NAMALWA (cell line): ENCODE measurements at places on chromosomes 2 and 18.

DNA sequence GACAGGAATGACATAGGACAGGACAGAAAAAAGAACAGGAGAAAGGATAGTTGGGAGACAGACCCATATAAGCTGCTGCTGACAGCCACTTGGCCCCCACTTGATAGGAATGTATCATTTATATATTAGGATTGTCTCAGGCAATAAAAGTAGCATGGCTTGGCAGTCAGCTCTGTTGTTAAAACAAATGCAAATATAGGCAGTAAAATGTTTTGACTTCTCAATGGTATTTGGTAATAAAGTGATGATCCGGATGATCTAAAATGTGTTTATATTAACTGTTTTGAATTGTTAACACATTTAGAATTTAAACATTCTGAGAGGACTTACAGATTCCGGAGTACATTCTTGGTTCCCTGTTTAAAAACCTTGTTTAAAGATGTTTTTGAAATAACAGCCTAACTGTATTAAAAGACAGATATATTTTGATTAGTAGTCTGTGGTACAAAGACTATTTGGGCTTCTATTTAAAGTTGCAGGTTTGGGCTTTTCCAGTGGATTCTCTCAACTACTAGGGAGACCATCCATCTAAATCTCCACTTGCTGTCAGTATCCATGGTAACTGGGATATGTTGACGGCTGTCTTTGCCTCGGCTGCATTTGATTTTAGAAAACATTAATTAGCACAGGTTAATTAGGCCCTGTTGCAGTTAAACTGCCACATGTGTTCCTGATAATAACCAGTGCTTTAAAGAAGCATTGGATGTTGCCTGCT is 147.6 kb downstream of the ESCO1 start:
- DNase-seq: no peak

GRCh38 chr2:43855292-43855691 is 16.5 kb downstream of the ABCG8 start:
- no peak for DNase-seq

GRCh38 chr2:72036173-72036545 is 111.5 kb downstream of the CYP26B1 start:
- DNase-seq: no peak

GRCh38 chr2:31704561-31705212 is 123.9 kb upstream of the SRD5A2 start:
- no peak for DNase-seq

- peak; percentile 10 for DNase-seq
These were observed 114.0 kb upstream of the GLS start for GRCh38 chr2:190766595-190766994.

- no peak for DNase-seq
These were observed 94.4 kb upstream of the MSH6 start for GRCh38 chr2:47688561-47688960.

GRCh38 chr18:59874166-59874565 is 25.6 kb upstream of the PMAIP1 start:
- no peak for DNase-seq

DNA sequence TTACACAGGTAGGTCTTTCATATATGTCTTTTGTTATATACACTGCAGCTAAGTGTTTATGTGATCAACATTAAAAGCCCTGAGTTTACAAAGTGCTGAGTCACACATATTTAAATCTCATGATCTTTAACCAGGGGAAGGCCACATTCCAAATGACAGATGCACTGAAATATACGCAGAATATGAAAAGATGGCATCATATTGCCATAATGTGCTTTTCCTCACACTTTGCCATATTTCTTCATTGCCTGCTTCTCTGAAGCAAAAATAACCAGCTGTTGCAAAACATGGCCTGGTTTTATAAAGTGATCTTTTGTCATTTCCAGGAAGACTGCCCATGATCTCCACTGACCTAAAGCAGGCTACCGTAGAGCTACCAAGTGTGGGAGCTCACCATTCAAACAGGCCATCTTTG is 93.5 kb upstream of the MAPRE2 start:
- DNase-seq: no peak

- DNase-seq: peak; percentile 84
These were observed 7.0 kb upstream of the EPG5 start for GRCh38 chr18:45974088-45974536.

- no peak for DNase-seq
These were observed 9.9 kb upstream of the INO80C start for GRCh38 chr18:35507623-35508022.

DNA sequence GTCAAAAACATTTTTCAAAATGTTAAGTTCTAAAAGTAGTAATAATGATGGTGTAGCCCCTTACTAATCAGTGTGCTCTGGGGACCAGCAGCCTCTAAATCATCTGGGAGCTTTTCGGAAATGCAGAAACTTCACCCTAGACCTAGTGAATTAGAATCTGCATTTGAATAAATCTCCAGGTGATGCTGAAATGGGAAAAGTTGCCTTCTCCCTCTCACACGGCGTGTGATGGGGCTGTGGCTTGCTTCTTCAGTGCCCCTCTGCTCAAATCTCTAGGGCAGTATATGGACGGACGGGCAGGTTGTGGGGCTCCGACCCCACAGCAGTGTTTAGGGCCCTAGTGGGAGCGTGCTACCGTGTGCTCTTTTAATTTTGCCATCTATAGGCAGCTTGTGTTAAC is 368.6 kb downstream of the GALNT13 start:
- DNase-seq: no peak

DNA sequence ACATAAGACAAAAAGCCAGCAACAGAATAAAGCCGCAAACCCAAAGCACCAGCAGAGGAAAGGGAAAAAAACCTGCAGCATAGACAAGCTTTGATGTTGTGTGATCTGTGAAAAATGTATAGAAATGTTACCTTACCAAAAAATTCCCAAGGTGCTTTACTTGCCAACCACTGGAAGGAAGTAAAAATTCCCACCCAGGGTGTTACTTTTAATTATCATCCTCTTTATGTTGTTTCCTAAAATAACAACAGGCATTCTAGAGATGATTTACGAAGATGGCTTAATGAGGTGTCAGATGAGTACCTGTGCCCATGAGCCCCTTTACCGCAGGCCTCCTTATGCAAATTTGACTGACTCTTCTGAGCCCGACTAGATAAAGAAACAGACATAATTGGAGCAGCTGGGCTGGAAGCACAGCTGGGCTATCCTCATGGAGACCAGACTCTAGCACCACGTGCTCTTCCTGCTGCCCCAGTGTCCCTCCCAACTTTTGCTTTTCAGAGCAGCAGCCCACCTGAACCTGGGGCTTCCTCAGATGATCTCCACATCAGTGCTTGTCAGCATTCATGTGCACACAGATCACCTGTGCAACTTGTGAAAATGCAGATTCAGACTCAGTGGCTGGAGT is 41.5 kb downstream of the SRSF7 start:
- DNase-seq: no peak

DNA sequence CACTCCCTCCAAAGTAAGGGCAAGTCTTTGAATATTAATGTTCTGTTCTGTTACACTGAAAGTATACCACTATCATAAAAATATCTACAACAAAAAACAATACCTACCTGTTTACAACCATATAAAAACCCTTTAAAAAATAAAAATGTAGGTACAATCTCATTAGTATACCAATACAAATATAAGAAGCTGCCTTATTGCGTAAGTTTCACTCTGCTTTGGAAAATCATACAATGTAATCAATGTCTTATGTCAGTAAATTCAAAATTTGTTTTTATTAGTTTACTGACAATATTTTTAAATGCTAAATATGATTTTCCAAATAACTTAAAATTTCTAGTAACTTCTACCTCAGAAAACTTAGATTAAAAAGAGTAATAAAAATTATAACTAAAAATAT is 72.8 kb downstream of the RAPH1 start:
- no peak for DNase-seq

- no peak for DNase-seq
These were observed 226.1 kb upstream of the CCDC68 start for GRCh38 chr18:55185391-55185790.

DNA sequence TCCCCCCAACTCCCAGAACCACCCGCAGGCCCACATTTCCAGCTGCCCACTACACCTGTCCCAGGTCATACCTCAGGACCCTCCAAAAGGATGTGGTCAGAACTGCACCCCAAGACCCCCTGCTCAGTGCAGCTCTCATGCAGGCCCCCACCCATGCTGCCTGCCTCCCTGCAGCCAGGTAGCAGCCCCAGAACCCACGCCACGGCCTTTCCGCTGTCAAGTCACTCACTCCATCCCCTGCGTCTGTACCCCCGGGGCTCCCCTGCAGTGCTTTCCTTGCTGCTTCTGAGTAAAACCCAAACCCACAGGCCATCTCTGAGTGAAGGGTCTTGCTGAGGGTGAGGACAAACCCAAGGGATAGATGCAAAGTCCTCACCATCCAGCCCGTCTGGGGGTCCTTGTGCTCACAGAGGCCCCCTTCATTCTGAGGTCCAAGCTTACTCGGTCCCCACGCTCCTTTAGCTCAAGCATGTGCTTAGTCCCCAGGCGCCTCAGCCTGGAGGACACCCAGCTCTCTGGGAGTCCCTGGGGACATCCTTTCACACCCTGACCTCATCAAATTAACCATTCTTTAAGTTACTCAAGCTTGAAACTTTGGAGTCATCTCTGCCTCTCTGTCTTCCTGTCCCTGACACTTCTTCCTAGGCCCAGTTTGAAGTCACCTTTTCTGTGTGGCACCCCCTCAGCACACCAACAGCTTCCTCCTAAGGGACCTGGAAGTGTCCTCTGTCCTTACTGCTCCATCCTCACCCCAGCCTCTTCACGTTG is 130.1 kb downstream of the SMAD7 start:
- DNase-seq: peak; percentile 84

- DNase-seq: no peak
These were observed 133.9 kb upstream of the CDH20 start for GRCh38 chr18:61199171-61199848.

DNA sequence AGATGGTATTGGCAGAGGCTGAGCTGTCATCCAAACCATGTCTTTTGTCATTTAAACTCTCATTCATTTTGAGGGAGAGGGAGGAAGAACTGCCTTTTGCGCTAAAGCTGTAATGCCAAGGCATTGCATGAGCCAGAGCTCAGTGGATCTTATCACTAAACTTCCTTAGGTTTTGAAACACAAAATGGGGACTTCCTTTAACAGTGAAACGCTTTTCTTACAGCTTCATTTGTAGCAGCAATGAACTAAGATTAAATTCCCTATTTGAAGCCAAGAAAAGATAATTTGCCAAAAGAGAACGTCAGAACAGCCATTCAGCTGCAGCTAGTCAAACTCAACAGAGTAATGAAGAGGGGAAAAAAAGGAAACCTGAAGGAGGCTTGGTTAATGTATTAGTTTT is 143.5 kb upstream of the MMADHC start:
- DNase-seq: no peak

DNA sequence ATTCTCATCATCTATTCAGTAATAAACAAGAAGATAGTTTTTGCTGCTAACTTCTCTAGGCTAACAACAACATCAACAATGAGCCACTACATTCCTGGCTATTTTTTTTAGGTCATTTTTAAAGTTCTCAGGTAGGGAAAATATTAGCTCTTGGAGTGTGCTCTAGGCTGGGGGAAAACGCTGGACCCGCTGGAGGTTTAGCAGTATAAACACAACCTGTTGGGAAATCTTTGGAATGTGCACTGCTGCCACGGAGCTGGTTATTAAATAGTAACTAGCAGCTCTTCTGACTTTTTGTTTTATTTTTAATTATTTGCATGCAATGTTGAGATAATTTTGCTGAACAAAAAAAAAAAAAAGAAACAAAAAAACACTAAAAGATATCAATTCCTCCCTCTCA is 892.1 kb upstream of the ACVR2A start:
- DNase-seq: no peak

DNA sequence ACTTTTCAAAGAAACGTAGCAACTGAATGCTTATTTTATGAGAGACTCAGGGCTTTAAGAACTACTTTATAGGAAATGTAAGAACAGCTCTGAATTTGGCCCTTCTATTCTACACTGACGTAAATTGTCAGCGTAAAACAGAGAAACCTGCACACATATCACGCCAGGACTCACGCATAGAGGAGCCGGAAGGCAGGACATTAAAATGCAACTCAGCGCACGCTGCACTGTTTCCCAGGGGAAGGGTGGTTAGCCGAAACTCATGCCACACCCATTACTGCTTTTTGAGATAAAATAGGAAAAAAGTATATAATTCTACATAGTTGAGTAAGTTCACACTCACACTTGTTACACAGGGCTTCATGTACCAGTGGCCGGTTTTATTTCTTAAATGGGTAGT is 7.4 kb downstream of the TUBB6 start:
- DNase-seq: peak; percentile 87

DNA sequence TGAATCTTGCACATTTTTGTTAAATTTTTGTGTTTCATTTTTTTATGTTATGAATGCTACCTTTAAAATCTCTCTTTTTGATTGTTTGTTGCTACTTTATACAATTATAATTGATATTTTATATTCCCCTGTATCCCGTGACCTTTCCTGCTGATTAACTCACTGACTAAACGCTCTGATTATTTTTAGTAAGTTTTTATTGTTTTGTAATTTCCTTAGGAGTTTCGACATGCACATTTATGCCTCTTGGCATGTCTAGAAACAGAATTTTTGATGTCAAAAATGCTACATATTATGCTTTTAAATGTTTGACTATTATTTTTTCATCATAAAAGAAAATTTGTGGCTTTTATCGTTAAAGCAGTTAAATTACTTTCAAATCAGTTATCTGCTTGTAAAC is 1131.6 kb upstream of the TMEFF2 start:
- no peak for DNase-seq

DNA sequence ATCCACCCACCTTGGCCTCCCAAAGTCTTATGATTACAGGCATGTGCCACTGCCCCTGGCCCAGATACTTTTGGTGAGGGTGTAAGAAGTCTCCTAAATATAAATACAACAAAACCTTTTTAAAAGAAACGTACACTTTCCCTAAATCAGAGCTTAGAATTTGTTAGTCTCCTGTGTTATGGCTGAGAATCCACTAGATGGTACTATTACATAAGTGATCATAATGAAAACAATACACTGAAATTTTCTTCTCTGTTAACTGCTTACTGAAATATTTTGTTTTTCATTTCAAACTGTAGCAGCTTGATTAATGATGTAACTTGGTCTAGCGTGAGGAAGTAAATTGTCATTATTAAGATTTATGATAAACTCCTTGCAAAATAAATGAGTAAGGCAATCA is 74.8 kb upstream of the FAM98A start:
- peak; percentile 37 for DNase-seq

DNA sequence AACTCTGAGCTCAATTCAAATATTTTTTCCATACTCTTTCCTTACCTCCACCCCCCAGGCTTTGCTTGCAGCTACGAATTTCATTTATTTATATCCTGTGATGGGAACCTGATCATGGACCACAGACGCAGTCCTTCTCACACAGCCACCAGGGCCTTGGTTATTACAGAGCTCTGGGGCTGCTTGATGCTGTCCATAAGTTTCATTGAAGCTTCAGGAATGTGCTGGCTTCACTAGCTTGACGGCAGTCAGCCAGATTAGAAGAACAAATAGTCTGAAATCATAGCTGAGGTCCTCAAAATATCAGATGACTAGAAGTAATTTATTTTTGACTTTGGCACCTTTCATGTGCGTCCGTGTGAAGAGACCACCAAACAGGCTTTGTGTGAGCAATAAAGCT is 104.9 kb downstream of the VWA3B start:
- no peak for DNase-seq

DNA sequence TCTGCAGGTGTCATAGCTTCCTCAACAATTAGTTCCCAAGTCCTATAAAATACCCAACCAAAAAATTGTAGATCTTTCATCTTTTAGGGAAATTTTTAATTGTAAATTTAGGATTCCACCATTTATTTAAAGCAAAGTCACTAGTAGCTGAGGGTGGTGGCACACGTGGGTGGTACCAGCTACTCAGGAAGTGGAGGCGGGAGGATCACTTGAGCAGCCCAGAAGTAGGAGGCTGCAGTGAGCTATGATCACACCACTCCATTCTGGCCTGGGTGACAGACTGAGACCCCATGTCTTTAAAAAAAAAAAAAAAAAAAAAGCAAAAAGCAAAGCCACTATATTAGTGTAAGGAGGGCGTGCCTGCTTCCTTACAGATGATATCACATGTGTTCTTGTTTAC is 60.3 kb upstream of the GREB1L start:
- DNase-seq: no peak
